8988T (cell line): ENCODE measurements at places on chromosomes 13 and 19.

DNA sequence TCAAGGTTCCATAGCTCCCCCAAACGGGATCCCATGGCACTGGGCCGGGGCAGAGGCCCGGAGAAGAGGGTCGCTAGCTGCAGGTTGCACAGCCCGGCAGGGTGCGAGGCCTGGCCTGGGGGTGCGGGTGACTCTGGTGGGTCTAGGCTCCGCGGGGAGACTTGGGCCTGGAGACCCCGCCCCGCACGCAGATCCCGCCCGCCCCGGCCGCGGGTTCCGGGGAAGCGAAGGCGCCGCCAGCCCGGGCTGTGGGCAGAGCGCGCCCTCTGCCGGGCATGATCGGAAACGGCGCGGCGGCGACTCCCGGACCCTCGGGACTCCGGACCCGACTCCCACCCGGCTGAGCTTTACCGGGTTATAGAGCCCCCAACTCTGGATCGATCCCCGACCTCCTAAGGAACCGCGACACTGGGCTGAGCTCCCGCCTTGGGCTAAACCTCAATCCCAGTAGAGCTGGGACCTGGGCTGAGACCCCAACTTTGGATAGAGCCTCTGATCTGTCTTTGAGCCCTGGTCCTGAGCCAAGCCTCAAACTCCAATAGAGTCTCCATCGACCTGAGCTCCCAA lies 3.1 kb upstream of the TNFAIP8L1 start:
- DNase-seq, result peak; percentile 78

GRCh38 chr13:37473035-37473434 lies 125.5 kb downstream of the POSTN start:
- no peak for DNase-seq

DNA sequence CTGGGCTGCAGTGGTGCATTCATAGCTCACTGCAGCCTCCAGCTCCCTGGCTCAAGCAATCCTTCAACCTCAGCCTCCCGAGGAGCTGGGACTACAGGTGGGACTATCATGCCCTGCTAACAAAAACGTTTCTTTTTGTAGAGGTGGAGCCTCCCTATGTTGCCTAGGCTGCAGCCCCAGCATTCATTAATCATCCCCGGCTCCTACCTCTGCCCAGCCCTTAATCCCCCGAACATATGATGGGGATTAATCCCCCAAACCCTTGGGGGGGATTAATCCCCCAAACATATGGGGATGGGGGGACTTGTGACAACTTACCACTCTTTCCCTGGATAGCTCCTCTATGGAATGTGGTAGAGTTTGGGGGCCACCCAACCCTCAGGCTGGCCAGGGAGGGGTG lies 45.9 kb downstream of the SUGP2 start:
- DNase-seq, result no peak

- no peak for DNase-seq
These were observed 31.8 kb downstream of the DNM2 start for GRCh38 chr19:10749435-10750384.

- no peak for DNase-seq
These were observed 26.7 kb upstream of the NAPA start for GRCh38 chr19:47541518-47541917.

DNA sequence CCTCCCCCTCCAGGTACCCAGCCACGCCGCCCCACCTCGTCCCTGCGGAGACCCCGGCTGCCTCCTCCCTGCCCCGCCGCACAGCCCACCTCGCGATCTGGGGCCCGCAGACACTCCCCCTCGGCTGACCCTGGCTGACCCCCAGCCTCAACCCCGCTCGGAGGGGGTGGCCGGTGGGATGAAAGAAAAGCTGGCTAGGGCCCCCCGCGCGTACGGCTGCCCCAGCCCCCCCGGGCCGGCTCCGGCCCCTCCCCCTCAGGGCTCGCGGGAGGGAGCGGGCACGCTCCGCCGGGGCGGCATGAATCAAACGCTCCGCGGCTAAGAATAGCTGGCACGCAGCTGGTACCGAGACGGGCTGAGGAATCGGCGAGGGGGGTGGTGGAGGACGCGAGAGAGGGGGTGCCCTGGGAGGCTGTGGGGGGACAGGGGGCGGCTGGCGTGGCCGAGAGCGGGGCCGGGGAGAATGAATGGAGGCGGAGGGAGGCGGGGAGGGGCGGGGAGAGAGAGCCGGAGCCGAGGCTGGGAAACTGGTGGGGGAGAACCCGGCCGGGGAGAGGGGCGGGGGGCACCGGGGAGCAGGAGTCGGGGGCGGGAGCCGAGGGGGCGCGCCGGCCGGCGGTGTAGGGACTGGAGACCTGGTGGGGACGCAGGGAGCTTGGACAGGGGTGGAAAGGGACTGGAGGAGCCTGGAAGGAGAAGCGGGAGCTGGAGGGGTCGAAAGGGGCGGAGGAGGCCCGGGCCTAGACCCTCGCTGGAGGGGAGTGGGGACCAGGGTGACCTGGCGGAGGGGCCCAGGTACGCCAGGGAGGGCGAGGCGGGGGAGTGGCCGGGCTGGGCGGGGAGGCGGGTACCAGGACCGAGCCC lies 1.1 kb downstream of the SHANK1 start:
- DNase-seq, result no peak

GRCh38 chr19:49389406-49389805 lies 1.4 kb downstream of the KASH5 start:
- DNase-seq, result no peak
